ENCODE measurements at places on chromosomes 7 and 10.
A peak's percentile ranks its signal among the peaks of the same experiment; 100 is the strongest.

DNA sequence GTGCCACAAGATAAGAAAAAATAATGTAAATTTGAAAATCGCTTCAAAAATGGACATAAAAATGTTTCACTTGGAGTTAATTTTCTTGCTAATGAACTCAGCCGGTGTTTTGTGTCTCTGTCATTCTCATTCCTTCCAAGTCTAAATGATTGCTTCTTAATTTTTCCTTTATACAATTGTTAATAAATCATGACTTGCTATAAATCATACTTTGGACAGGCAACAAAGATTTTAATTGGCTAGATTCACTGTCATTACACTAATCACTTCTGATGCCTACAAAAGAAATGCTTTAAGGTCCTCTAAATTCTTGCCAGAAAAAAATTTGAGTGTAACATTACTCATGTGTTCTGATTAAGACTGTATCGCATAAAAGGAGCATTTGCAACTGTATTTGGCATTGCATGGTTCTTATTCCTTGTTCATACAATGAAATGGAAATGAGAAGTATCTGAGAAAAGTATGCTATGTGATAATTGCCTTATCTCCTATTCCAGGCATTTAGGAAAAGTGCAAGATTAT lies 239.5 kb upstream of the DKK1 start:
- no peak for DNase-seq

- DNase-seq, result no peak
Measured at GRCh38 chr10:24132741-24133140, 76.2 kb upstream of the KIAA1217 start.

DNA sequence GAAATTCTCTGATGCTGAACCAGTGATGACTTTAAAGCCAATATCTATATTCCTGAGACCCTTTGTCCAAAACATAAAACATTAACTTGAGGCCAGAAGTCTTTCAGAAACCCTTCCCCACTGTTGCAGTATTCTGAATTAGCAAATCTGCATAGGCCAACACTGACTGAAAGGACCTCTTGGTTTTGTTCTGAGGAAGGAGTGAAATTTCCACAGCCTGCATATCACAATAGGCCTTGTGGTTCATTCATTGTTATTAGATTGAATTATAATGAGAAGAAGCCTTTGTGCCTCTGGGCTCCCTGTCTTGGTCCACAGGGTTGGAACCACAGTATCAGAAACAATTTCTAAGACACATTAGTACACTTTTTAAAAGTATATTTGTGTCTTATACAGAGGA lies 90.3 kb downstream of the CCNY start:
- DNase-seq, result no peak

- no peak for DNase-seq
Measured at GRCh38 chr10:104711302-104711721, 70.2 kb downstream of the SORCS3 start.

DNA sequence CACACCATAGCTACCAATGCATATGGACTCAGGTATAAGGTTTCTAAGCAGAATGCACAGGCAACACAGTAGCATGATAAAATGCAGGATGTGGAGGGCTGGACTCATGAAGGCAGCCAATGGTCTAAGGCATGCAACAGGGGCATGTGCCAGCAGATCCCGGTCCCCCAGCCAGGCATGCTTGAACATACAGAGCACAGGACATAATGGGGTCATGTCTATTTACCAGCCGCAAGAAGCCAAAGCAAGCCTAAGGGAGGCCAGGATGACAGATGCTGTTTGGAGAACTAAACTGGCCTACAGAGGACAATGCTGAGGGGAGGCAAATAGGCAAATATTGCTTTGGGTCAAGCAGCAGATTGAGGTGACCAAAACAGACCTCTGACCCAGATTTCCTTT lies 60.0 kb upstream of the PDLIM1 start:
- DNase-seq, result no peak

- DNase-seq, result no peak
Measured at GRCh38 chr7:150904011-150904909, 51.9 kb downstream of the AOC1 start.

DNA sequence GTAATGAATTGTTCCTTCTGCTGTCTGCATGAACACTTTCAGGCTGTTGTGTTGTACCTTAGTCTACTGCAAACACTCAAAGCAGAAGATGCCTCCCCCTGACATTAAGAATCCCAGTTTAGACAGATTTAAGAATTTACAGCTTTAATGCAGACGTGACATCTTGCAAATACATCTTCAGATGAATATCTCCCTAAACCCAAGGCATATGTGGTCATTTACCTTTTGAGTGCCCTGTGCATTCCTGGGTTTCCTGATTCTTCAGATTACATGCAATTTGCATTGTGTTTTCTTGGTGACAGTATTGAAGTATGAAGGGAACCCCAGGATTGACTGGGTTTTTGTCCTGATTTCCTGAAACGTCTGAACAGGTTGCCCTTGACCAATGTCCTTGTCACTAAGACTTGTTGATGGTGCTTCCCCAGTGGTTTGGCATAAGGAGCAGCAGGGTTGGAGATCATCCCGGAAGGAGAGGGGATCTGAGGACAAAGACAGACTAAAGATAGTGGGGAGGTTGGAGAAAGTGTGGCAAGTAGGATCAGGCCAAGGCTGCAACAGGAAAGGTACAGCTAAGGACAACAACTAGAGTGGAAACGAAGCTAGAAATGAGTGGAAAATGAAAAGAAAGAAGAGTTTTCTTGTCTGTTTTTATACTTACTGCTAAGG lies 123.8 kb upstream of the RHOBTB1 start:
- DNase-seq, result no peak

GRCh38 chr7:30172451-30172850 lies 37.7 kb downstream of the MTURN start:
- DNase-seq, result no peak

- DNase-seq, result no peak
Measured at GRCh38 chr10:78513330-78513729, 479.7 kb downstream of the RPS24 start.

DNA sequence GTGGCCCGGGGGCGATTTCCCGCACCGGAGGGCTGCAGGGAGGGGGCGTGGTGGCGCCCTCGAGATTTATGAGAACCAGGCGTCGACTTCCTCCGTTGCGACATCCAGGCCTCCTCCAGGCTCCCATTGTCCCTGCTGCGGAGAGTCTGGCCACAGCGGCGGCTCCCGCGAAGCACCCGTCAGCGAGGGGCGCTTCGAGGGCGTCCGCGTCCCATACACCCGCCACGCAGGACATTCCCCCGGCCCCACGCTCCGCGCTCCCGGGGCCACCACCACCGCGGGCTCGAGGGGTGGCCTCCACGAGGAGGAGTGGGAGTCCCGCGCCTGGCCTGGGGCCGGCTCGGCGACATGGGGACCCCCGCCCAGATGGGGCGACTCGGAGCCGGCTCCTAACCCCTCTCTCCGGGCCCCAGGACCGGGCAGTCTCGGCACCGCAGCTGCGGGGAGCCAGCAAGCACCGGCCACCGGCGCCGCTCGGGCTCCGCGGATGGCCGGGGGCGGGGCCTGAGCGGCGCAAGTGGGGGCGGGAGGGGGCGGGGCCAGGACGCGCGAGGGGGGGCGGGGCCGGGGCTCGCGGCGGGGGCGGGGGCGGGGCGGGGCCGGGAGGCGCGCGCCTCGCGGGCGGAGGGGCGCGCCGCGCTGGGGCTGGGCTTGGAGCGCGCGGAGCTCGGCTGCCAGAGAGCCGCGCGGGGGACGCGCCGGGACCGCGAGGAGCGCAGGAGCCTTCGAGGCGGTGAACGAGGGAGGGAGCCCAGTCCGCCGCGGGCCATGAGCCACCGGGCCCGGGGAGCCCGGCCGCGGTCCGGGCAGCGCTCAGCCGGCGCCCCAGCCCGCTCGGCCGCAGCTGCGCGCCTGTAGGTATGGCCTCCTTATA lies at the start of gene SH2B2:
Gene SH2B2 (plus strand): TSS at position 632 of the 874 bp plus-strand sequence. CDS start 13,683 bp downstream, outside the sequence.
- DNase-seq, result no peak

DNA sequence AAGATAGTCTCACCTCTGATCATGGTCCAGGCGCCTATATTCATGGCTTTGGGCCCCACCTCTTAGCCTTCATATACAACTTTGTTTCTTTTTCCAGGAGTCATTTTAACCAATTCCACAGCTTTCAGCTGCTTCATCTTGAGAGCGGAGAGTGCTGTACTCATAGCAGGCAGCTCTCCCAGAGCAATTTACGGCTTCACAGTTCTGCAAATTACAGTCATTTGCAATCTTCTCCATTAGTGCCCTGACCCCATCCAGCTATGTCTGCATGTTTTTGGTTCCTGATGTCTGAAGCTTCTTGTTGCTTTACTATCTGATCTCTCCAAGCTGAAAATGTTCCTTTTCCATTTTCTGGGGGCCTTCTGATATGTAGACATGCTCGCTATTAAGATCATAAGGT lies 18.0 kb upstream of the MEST start:
- DNase-seq, result no peak

- DNase-seq, result peak; percentile 21
Measured at GRCh38 chr10:31319602-31320549, 860 bp downstream of the ZEB1 start.

GRCh38 chr7:82443547-82444219 lies at the start of gene CACNA2D1:
CACNA2D1 (minus strand) TSS chr7:82443777.
- DNase-seq, result no peak

- DNase-seq, result no peak
Measured at GRCh38 chr7:24349339-24349738, 65.3 kb downstream of the NPY start.

DNA sequence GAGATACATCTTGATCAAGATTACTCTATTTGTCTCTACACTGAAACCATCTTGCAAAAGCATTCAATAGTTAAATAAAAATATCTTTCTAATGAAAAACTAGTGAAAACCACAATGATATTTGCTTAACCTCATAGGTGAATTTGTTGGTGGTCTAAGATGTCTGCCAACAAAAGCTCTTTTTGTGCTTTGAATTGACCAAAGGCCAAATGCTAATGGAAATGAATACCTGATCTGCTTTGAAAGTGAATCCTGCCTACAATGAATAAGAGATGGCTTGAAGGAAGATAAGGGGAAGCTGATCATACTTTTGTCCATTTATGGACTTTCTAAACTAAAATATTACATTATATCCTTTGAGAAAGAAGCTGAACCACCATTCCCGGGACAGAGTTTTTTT lies 228.9 kb upstream of the ETV1 start:
- DNase-seq, result no peak

DNA sequence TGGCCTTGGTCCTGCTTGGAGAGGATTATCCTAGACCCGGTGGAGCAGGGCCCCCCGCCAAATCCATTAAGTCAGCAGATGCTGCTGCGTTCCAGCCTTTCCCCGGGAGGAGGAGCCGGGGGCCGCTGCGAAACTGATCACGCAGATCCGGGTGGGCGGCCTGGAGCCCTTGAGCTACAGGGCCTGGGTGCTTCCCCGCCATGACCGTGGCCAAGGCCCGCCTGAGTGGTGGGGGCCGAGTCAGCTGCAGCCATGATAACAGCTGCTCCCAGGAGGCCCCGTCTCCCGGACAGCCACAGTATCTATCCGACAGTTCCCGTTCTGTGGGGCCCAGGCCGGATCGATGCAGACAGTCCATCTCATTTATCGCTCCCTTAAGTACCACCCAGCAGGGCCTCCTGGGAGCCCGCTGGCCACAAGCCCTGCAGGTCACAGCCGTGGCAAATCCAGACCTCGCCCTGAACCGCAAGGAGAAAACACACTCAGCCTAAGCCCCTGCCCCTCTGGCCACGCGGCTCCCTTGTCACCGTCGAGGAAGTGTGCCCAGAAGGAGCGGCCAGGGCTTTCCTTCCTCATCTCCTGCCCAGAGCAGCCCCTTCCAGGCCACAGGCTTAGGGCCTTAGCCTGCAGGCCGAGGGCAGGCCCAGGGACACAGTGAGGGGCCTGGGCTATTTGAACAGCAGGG lies 34.4 kb upstream of the SLC29A4 start:
- DNase-seq, result no peak

DNA sequence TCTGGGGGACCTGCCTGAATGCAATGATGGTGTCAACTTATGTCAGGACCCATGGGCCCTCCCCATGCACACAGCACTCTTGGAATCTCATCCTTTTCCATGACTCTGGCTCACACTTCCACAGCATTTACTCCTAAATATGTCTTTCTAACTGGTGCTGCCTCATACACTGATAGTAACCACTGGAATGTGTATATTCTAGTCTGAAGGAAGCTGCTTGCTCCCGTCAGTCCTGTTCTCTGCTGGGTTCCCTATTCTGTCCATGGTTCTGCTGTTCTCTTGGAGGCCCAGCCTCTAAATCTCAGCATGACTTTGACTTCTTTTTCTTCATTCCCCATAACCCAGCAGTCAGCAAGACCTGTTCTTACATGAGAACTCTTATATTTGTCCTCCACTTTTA lies 1055.1 kb downstream of the KCNMA1 start:
- no peak for DNase-seq

DNA sequence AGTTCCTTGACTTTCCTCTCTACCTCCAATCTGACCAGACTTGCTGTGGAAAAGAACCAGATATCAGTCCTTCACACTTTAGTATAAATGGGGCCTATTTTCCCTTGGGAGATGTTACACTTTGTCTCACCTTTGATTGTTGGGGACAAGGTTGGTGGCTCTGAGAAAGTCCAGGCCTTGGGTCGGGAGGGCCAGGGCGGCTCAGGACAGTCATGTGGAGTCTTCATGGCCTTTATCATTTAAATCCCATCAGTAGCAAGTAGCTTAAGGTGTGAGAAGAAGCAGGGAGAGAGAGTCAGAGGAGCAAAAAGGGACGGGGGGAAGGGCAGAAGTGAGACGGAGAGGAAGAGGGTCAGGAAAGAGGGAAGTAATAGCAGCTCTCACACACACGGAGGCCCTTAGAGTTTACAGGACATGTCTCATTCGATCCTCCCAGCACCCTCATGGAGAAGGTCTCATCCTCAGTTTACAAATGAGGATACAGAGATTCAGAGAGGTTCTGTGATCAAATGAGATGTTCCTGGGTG lies 40.5 kb downstream of the TBATA start:
- DNase-seq, result no peak

DNA sequence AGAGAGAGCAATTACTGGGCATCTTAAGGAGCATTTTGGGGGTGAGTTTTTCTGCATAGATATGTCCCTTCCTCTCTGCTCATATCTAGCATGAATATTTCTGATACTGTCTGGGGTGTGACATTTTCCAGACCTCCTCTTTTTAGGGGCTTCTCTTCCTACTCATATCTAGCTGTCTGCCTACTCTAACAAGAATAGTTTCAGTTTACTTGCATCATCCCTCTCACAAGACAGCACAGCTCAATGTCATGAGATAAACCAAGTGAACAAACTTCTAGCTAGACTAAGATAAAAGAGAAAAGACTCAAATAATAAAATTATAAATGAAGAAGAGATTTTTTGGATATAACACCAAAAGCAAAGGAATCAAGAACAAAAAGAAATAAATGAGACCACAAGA lies 419.5 kb upstream of the SORCS1 start:
- no peak for DNase-seq

DNA sequence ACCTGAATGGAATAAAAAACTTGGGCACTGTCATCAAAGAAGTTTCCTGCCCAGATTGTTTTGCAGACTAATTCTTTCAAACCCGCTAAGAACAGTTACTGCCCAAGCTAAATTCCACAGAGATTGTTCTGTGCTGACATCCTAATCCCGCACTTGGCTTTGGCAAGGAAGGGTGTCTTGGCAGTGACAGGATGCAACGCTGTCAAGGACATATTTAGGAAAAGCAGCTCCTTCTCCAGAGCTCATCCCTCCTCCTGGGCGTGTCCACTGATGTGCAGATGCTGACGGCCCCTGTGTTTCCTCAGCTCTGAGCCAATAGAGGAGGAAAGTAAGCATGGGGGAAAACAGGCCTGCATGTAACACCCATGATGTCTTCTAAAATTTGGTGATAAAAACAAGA lies 74.2 kb downstream of the EEPD1 start:
- DNase-seq, result no peak

All from stimulated activated CD8-positive, alpha-beta memory T cell treated with anti-CD3 and anti-CD28 coated beads, Interleukin-15, amount 100 ng/mL, for 4 hours (primary cell).